ENCODE measurements at places on chromosomes 6 and 20.

- no peak for DNase-seq
Measured at GRCh38 chr6:10550764-10551163, 29.6 kb downstream of the GCNT2 start.

DNA sequence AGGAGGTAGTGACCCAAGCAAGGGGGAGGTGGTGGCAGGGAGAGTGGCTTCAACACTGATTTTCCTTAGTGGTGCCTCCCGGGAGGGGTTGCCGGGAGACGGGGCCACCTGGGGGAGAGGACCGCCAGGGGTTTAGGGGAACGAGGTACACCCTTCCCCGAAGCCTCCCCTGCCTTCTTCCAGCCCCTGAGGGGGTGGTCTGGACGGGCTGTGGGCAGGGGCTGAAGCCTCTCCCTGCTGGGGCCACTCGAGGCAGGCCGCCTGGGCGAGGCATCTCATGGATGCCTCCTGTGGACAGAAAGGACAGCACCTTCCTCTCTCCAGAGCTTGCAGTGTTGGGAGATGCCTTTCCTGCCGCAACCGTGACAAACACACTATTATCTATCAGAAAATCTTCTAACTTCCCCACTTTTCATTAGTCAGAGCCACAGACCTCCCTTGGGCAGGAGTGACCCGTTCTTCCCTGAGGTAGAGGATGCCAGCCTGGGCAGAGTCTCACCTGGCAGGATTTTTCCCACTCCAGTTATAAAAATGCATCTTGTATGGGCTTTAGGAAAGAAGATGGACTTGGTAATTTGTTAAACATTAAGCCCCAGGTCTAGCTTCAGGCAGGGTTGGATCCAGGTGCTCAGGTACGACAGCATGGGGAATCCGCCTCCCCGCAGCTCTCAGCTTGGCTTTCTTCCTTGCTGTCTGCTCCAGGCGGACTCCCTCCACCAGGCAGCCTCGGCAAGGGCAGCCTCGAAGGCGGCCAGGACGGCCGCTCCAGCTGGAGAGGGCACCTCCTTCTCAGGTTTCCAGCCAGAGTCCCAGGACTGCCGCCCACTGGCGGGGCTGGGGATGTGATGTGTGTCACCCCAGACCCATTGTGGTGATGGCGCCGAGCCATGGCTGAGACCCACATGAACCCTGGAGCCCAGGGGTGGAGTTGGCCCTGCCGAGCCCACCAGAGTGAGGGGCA, 11.0 kb downstream of the HRH3 start:
- DNase-seq, result no peak

GRCh38 chr6:39396854-39397253, 74.4 kb upstream of the KCNK16 start:
- no peak for DNase-seq

DNA sequence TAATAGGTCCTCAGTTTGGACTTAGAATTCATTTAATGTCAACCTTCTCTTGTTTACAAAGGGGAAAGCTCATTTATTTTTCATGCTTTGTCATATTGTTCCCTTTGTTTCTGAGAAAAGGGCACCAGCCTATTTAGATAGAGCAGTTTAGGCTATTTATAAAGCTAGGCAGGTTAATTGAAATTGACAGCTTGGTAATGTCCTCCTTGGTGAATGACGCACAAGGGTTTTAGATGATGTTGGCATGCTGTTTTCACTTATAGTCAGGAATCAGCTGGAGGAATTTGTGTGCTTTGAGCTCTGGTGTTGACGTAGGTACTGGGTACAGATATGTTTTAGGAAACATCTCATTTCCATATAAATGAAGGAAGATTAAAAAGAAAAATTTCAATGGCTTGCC, 45.2 kb downstream of the BCKDHB start:
- no peak for DNase-seq

- no peak for DNase-seq
Measured at GRCh38 chr6:167146977-167147376, 10.8 kb downstream of the GPR31 start.

DNA sequence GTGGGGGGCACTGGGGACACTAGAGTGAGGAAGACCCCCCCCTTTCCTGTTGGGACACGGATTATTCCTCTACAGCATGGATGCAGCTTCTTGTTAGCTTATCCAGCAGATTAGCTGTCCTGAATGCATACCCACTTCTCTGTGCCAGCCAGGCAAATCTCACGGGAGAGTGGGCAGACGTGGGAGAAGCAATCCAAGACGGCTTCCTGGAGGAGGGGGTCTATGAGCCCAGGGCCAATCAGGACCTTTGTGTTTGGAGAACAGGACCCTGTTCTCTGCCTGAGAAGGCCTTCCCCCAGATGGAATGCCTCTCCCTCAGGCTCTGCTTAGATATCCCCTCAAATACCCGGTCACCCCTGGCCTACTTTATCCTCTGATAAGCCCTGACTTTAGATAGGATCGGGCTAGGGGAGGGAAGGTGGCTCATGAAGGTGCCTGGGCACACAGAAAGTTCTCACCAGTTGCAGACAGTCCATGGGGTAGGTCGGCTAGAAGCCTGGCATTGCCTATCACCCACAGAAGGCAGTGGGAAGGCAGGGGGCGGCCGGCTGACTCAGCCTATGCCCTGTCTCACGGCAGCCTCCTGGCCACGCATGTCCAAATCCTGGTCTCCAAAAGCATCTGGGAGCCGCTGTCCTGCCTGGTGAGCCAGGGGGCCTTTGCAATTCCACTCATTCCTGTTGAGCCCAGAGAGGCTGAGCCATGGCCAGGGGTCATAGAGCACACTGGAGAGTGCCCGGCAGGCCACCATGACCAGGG, 34.7 kb downstream of the SUN5 start:
- DNase-seq, result no peak

DNA sequence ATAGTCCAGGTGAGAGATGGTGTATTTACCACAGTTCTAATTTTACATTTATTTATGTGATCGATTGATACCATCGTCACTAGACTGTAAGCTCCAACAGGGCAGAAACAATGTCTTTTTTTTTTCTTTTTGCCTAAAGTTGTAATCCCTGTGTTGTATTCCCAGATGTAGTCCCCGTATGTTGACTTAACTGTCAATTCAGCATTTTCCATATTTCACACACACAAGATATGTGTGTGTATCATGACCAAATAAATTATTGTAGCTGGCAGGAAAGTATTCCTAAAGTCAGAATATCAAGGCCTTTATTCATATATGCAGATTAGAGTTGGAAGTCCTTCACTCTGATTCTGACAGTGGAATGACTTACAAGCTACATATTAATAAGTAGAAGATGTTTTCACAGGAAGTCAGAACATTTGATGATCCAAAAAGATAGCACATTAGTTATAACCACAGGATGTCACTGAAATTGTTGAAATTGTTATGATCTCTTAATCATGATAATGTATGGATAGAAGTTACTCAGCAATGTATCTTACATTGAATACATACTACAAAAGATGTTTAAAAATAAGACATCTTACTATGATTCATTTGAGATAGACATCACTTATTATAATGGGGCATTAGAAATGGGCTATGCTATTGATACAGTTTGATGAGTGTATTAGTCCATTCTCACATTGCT, 10.6 kb downstream of the RNF182 start:
- DNase-seq, result no peak

DNA sequence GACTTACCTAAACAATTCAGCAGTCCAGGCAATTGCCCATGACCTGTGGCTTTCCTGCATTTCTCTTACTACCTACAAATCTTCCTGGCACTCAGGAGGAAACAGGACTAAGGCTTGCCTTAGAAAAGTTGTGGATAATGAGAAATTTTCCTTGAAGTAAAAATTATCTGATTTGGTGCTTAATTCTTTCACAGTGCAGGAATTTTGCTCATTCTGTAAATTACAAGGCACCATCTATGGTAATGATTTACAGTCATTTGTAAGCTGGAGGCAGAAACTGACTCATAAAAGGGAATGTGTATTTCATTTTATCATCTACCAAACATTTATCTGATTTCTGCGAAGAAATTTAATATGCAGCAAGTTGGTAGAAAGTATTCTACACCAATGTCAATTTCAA, 211.5 kb upstream of the FKBP1C start:
- no peak for DNase-seq

- no peak for DNase-seq
Measured at GRCh38 chr6:36053878-36054277, 26.3 kb downstream of the MAPK14 start.

DNA sequence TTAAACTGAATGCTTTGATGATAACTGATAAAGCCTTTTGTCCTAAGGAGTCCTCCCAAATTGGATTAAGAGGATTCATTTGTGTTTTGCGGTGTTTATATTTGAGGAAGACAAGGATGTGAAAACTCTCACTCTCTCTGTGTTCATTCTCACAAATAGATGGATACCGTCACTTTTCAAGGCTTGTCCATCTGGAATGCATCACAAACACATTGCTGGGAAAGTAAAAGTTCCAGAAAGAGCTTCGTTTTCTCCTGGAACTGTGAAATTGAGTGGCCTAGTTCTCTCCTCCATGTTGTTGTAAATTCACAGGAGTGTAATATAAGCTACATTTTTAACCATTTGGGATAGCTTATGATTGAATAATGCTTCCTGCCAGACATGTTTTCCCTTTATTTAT, 581.6 kb upstream of the FLRT3 start:
- DNase-seq, result no peak

GRCh38 chr20:36908603-36909002, 32.7 kb downstream of the TLDC2 start:
- DNase-seq, result no peak

DNA sequence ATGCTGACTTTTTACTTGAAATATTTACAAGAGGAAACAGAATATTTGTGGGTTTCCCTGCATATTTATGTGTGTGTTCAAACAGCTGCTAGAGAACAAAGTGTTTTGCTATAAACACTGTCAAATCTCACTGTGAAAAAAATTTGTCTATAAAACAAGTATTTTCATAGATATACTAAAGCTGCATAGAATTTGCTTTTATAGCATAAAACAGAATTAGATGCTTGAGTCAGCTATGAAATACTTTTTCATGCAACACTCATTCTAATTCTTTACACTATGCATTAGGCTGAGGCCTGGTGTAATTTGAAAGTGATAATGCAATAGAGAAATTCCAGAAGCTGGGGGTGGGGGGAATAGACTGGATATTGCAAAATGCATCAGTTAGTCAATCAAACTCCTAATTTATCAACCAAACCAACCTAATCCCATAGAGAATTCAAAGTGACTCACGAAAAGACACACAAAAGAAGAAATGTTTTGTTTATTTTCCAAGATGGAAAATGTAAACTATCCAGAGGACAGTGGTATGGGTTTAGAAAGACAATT, 148.2 kb downstream of the LAMA2 start:
- DNase-seq, result no peak

DNA sequence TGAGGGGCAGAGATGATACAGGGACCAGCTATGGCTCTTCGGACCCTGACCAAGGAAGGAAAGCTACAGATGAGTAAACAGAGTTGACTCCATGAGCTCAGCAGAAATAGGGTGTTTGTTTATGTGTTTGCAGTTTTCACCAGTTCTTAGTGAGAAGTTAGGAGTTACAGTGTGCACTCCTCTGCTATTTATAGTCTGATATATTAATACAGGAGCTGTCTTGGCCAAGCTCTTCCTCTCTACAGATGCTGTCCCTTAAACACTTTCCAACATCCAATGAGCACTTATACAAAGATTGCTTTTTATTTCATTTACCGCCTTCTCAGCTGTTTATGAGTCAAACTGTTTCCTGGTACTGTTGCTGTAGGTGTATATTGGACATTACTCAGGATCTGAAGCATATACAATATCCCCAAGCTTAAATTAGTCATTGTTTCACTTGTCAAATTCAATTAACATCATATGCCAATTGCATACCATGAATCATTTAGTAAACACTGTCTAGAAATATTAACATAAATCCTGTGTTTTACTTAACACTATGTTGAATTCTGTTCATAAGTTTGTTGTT, 618.0 kb downstream of the PRKN start:
- DNase-seq, result no peak

DNA sequence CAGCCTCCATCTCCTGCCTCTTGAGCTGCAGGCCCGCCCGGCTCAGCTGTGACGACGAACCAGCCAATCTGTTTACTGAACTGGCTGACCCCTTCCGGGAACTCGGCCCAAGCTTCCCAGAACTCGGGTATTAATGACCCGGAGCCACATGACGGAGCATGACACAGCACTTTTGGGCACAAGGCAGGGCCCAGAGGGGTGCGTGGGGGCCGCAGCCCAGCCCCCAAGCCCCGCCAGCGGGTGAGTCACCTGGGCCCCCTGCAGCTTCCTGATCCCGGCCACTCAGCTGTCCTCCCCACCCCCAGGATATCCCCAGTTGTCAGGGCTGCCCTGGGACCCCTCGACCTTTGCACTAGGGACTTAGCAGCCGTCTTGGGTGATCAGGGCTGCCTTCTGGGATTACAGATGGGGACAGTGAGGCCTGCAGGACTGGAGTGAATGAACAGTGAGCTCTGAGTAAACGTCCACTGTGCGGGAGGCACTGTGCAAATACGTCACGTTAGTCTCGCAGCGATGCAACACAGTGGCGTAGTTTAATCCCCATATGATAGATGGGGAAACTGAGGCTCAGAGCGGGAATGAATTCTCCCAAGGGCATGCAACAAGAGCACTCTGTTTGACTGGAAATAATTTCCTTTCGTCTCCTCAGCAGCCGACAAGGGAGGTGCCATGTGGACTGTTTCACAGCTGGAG, 102.1 kb downstream of the CEBPB start:
- DNase-seq, result no peak

GRCh38 chr6:134447423-134447822, 129.5 kb upstream of the SGK1 start:
- no peak for DNase-seq

GRCh38 chr20:1331801-1332453, 3.0 kb upstream of the SDCBP2 start:
- no peak for DNase-seq

DNA sequence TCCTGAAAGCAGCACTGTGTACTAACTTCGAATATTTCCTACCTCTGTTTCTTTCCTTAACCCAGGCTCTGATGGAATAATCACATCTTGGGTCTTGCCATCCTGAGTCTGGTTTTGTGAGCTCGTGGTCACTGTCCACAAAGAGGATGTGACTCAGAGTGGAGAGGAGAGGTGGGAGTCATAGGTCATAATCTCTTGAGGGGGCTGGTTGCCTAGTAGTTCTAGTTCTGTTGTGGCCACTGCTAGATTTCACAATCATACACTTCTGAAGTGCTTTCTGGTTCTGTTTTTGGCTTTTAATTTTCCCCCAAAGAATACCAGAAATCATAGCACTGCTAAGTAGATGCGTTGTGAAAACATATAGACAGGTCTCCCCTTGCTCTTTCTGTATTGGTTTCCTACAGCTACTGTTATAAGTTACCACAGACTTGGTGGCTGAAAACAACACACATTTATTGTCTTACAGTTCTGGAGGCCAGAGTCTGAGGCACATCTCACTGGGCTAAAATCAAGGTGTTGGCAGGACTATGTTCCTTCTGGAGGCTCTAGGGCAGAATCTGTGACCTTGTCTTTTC, 102.8 kb downstream of the NRSN1 start:
- no peak for DNase-seq
